Endothelial cell of umbilical vein (primary cell): ENCODE measurements at places on chromosomes 2 and 18. TPM values are rescaled to one million over a fixed set of nuclear protein-coding genes. Genes with fewer than 3 reads are reported as not detected.
A peak's percentile ranks its signal among the peaks of the same experiment; 100 is the strongest.

The SERPINB5 gene
- not detected in 2 replicates for total RNA-seq

The TUBA4B gene
- not detected in 2 replicates for total RNA-seq

GRCh38 chr2:169767243-169767888 lies 31.3 kb upstream of the SSB start:
- DNase-seq = peak; percentile 62

The IL37 gene
- total RNA-seq = not detected in 2 replicates

- no peak for DNase-seq
Observed at GRCh38 chr2:74081030-74081762, 66.5 kb downstream of the BOLA3 start.

- DNase-seq = peak; percentile 96
Observed at GRCh38 chr18:58117786-58118403, 73.9 kb downstream of the NEDD4L start.
